Activated naive CD8-positive, alpha-beta T cell treated with anti-CD3 and anti-CD28 coated beads, Interleukin-2, amount 50 U/mL, for 16 hours (primary cell): ENCODE measurements at places on chromosomes 12 and 14.

- no peak for DNase-seq
Measured at GRCh38 chr14:68734231-68734732, 58.6 kb downstream of the ZFP36L1 start.

DNA sequence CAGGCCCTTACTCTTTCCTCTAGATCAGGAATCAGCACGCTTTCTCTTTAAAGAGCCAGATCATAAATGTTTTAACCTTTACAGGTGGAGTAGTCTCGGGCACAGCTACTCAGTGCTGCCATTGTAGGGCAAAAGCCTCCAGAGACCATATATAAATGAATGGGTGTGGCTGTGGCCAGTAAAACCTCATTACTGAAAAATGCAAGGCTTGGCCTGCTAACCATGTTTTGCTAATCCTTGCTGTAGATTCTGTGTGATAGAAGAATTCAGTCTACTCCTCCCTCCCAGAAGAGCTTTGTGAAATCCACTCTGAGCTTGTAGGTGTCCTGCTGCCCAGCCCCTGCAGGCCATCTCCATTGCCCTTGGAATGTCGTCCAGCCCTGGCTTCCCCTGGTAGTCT lies 58.1 kb downstream of the HSP90AA1 start:
- DNase-seq, result no peak

GRCh38 chr14:68702135-68702534 lies 90.7 kb downstream of the ZFP36L1 start:
- no peak for DNase-seq

- DNase-seq, result no peak
Measured at GRCh38 chr14:54590481-54590880, 23.6 kb downstream of the SAMD4A start.

GRCh38 chr12:112450725-112451124 lies 32.0 kb downstream of the PTPN11 start:
- no peak for DNase-seq

- DNase-seq, result no peak
Measured at GRCh38 chr12:25423355-25424050, 129.6 kb downstream of the LMNTD1 start.

DNA sequence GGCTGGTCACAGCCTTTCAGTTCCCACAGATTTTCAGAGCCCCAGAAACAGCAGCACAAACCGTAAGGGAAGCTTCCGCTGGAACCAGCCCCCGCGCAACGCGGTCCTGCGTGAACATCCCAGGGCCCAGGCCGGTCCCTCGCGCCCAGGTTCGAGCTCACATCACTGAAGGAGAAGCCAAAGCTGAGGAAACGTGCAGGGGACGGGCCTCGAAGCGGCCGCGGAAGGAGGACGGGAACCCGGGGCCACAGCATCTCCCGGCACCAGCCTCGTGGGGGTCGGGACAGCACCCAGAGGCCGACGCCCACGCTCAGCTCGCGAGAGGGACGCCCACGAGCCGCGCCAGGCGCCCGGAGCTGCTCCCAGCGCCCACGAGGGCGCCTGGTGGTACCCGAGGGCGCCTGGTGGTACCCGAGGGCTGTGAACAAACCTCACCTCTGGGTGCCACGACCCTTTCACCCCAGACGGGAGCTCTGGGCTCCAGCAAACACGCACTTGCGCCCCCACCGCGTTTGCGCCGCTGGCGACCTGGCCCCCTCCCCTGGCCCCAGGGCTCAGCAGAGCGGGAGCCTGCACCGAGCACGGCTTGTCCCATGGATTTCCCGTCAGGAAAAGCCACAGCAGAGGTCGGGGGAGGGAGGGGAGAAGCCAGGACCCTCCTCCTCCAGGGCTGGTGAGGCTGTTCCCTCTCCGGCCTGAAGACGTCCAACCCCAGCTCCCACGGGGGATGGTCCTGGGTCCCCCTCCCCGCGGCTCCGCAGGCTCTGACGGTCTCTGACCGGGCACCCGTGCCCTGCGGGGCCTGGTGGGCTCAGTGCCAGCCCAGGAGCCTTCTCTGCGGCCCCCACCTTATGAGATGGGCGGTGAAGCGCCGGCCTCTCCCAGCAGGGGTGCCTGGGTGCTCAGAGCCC lies 6.9 kb downstream of the LRCOL1 start:
- DNase-seq, result no peak

DNA sequence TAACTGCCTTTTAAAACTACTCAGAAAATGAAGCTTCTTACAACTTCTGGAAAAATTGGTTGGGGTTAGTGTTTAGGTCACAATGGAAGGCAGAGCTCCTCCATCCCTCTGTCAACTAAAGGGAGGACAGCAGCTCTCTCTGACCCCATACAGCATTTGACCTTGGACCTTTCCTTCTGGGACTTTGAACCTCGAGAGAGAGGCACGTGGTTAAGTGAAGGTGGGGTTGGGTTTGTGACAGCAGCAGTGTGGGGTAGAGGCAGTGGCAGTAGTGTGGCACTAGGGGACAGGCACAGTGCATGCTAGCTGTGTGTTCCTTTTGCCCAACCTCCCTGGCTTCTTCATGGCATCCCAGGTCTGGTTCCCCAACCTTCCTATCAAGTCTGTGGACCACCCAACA lies 9.4 kb upstream of the C12orf75 start:
- DNase-seq, result no peak

- no peak for DNase-seq
Measured at GRCh38 chr12:27782481-27782880, 2.4 kb upstream of the MANSC4 start.

DNA sequence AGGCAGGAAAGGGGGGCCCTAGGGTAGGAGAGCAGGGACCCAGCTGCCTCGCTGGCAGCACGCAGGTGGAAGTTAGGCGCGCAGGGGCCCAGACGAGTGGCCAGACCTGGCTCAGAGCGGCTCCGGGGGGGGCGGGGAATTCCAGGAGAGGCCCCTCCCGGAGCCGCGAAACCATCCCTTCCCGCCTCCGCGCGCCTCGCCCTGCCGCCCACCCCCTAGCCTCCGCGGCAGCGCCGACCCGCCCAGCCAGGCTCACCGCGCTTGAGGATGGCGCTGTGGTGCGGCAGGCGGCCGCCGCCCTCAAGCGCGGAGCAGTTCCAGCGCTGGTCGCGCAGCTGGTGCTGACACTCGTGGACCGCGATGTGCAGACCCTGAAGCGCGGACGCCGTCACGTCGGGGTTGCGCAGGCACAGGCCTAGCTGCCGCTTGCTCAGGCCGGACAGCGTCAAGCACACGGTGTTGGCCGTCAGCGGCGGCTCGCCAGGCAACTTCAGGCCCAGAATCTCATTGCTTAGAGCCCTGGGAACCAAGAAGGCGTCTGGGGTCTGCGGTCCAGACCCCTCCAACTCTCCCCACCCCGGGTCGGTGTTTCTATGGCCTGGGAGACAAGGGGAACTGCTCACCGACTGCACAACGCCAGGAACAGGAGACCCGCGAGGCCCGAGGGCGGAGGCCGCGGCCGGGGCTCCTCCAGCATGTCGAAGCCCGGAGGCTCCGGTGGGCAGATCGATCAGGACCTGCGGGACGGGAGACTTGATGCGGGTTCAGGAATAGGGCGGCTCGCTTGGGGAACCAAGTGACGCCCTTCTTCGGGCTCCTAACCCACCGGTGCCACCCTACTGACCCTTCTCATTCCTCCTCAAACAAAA lies 1.5 kb downstream of the WNT10B start:
- DNase-seq, result no peak
